Retinal pigment epithelial cell (primary cell): ENCODE measurements at places on chromosomes 5 and 9.

DNA sequence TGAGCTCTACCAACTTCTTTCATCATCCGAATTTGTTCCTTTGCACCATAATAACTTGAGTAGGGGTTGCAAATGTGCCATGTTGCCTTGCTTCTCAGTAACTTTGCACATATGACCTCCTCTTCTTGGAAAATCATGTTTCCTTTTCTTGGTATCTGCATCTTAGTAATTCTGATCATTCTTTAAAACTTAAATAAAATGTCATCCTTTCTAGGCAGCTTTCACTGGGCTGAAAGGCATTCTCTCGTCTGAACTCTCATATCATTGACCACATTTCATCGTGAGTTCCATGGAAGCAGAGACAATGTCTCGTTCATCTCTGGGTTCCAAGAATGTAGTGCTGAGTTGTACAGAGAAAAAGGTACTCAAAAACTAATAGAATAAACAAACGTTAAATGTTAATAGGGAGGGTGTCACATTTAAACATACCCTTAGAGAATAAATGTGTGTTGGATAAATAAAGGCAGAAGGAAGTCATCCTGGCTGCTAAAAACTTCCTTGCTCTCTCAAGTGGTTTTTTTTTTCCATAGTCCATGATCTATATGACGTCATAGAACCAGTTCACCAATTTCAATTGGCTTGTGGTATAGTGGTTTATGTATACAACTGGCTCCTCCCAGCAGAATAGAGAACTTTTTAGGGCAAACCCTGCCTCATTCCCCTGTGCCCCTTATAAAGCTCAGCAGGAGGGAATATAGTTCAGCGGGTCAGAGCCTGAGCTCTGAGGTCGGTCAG, 218.1 kb upstream of the TRIM32 start:
- DNase-seq, result no peak

- no peak for DNase-seq
These were observed 63.3 kb upstream of the SLC30A5 start for GRCh38 chr5:69030358-69031062.

DNA sequence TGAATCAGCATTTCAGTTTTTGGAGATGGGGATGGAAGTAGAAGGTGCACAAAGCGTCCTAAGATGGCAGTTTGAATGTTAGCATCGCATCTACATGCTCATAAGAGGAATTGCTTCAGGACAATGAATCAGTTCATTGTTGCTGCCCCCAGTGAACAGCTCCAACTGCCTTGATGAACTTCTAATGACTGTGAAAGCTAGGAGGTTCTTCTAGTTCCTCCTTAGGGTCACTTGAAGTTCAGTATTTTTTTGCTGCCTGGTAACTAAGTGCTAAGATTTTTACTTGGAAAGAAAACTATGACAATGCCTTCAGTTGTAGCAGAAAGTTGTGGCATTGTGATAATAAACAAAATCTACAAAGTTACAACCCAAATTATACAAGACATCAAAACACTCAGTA, 271.6 kb downstream of the RAB3C start:
- DNase-seq, result no peak

DNA sequence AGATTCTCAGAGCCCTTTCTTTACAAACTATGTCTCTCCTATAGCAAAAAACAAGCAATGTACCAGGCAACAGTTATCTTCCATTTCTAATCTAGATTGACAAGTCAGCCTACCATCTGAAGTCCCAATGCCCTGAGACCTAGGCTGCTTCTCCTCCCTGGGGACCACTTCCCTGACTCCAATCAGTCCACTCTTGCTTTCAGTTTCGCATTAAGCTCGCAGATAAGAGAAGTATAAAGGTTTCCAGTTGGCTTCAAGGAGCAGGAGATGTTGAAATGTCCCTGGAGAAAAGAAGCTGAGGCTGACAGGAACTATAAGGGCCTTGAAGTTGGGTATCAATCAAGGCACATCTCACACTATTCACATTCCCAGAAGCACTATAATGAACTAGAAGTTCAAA, 32.3 kb downstream of the ERP44 start:
- no peak for DNase-seq

DNA sequence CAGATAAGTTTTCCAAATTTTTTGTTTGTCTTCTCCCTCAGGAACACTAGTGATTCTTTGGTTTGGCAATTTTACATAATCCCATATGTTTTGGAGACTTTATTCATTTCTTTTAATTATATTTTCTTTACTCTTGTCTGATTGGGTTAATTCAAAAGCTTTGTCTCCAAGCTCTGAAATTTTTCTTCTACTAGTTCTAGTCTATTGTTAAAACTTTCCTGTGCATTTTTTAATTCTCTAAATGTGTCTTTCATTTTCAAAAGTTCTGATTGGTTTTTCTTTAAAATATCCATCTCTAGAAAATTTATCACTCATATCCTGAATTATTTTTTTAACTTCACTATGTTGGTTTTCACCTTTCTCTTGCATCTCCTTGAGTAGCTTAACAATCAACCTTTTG, 92.2 kb downstream of the INVS start:
- DNase-seq, result no peak

- DNase-seq, result no peak
These were observed 4.7 kb upstream of the TOR2A start for GRCh38 chr9:127739614-127740330.

DNA sequence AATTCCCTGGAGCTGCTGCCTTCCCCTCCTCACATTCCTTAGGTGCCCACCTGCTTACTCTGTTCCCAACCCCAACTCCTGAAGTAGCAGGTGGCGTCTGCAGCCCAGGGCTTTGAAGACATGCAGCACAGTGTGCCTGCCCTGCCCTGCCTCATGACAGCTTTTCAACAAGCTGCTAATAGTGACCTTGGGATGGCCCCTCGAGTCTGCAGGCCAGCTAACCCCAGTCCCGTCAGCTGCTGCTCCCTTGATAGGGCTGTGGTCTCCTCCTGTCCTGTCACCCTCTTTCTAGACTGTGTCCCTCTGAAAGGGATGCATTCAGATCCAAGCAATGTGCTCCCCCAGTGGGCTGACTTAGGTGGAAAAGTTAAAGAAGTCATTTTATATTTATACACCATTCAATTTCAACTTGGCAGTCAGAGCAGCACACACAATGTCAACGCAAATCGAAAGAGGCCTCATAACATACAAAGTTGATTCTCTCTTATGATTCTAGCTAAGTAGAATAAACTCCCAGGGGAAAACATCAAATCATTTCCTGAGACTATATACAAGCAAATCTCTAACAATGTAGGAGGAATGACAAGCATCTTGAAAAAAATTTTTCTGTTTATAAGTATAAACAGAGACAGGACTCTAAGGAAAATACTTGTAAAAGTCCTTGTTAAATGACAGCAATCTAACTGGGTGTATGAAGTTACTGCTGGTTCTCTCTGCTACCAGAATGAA, 37.9 kb downstream of the ADRB2 start:
- DNase-seq, result no peak

GRCh38 chr5:123014689-123015088, 21.8 kb downstream of the PPIC start:
- no peak for DNase-seq

DNA sequence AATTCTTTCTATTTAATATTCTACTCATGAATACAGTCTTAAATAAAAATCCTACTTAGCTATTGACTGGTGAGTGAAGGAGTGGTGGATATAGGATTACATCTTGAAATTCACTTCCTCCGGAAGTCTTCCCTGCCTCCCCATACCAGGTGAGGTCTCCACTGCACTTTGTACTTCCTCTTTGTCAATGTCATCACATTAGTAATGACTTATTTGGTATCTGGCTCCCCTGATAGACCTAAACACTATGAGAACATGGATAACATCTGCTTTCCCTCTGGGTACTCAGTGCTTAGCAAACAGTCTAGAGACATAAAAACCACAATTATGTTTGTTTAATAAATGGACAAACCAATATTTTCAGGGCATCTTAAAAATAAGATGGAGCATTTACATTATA, 532.1 kb downstream of the PDE4D start:
- DNase-seq, result no peak
